ENCODE measurements at places on chromosomes 7 and 10.

GRCh38 chr10:113168584-113168983 is 218.5 kb downstream of the TCF7L2 start:
- no peak for DNase-seq

GRCh38 chr7:97011536-97012364 is 6.4 kb downstream of the DLX6 start:
- DNase-seq = no peak

- no peak for DNase-seq
Measured at GRCh38 chr10:62433181-62433692, 59.1 kb downstream of the ZNF365 start.

GRCh38 chr10:119478111-119478802 is 64.3 kb downstream of the RGS10 start:
- DNase-seq = no peak

DNA sequence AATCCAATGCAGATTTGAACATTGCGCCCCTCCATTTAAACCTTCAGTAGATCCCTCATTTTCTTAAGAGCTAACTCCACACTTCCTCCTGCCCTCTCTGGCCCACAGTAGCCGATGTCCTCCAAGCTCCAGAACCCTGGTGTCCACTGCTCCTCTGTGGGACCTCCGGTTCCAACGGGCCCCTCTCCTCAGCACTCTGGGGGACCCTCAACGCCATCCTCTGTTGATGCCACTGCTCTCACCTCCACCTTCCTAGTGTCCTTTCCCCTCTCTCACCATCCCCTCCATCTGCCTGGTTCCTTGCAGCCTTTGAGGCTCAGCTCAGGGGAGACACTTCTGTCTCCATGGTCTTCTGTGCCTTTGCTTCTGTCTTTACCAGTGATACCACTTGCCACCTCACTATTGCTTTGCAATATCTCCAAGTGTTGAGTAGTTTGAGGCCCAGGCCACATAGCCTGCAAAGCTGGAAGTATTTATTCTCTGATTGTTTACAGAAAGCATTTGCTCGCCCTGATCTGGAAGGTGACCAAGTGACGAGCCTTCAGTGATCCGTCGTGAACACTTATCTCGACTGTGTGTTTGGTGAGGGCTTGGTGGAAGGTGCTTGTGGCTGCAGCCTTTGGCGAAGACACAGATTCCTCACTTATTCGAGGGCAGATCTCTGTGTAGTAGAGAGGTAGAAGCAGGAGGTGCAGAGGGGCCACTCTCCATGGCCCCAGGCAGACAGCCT is 104.8 kb upstream of the SHH start:
- no peak for DNase-seq

DNA sequence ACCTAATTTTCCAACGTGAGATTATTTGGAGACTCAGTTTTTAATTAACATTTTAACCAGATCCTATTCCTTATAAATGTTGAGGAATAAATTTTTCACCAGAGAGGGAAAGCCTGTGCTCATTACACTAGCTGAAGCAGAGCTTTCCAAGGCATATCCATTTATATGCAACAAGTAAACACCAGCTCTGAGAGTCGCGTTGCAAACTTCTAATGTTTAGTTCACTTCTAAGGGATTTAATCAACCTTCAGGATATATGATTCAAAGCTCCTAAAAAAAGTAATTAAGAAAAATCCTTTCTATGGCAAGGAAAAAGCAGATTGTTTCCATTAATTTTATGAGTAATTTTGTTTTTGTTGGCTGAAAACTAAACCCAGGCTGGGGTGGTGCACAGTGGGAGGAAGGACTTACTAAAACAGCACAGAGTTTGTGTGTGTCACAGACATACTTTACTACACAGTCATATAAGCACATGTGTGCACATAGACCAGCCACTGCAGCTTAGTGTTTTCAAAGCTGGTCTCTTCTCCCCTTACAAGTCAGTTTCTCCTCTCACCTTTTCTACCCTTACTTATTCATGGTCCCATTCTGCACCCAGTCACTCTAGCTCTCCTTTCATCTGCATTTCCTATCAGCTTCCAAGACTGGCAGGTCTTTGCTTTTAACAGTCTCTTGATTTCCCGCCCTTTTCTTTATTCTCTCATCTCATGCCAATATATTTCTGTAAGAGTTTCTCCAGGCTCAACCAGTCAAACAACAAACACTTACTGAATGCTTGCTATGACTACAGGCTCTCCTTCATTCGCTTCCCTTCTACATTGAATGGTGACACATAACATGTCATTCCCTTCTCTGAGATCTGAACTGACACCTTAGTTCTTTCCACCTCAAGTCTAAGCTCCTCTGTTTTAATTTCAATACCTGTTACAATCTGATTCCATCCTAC is 81.1 kb upstream of the FZD1 start:
- no peak for DNase-seq

DNA sequence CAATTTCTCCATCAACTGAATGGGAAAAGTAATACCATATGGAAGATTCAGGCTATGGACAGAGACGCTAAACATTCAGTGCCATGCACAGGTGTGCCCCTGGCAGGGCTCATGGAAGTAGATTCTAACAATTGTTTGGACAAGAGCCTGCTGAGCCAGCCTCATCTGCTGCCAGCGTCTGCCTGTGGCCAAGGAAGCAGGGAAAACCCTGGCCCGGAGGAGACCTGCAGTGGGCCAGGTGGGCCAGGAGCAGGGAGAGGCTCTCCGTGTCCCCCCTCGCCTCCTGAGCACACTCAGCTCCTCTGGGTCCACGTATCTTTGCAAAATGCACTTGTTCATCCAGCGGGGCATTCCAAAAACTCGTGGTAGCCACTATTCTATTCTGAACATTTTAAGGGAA is 130.1 kb downstream of the TCERG1L start:
- DNase-seq = no peak

- no peak for DNase-seq
Measured at GRCh38 chr10:97580421-97581367, 3.5 kb upstream of the HOGA1 start.

DNA sequence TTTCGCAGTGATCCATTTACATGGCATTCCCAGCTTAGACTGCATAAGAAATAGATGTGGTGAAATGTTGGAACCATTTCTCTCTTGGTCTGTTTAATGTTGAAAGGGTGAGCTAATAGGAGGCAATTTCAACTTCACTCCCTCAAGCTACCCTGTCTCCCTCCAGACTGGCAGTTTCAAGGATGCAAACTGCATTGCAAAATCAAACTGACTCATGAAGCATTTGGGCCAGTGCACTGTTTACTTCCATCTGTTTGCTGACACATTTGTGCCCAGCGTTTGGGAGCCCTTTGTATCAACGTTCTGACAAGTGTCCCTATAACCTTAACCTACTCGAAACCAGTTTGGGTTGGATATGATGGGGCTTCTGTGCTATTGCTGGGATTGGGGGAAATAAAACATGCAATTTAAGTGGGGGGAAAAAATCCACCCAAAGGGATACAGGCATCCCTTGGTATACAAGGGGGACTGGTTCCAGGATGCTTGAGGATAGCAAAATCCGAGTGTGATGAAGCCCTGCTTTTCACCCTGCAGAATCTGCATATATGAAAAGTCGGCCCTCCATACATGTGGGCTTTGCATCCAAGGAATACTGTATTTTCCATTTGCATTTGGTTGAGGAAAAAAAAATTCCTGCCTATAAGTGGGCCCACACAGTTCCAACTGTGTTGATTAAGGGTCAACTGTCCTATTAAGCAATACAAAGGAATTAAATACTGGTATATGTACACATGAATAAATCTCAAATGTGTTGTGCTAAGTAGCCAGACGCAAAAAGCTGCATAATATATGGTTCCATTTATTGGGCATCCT is 15.6 kb downstream of the RHEB start:
- DNase-seq = no peak

GRCh38 chr7:78675511-78675910 is 778.0 kb downstream of the MAGI2 start:
- no peak for DNase-seq

DNA sequence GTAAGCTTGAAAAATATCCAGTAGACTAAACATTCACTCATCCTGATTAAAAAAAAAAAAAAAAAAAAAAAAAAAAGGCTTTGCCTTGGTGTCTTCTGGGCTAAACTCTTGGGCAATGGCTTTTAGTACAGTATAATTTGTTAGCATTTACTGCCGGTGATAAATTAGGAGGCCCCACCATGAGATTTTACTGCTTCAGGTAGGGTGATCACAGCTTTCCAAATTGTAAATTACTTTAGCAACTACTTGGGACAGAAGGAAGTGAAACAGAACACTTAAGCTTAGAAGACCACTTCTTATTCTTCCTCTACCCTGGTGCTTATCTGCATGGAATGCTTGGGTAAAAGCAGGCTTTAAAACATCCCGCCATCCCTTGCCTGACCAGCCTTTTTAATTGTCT is 152.1 kb downstream of the HIBADH start:
- DNase-seq = no peak

- no peak for DNase-seq
Measured at GRCh38 chr7:75804004-75804403, 9.6 kb downstream of the CCL24 start.

- peak; percentile 48 for DNase-seq
Measured at GRCh38 chr7:158495786-158496185, 91.8 kb downstream of the PTPRN2 start.

DNA sequence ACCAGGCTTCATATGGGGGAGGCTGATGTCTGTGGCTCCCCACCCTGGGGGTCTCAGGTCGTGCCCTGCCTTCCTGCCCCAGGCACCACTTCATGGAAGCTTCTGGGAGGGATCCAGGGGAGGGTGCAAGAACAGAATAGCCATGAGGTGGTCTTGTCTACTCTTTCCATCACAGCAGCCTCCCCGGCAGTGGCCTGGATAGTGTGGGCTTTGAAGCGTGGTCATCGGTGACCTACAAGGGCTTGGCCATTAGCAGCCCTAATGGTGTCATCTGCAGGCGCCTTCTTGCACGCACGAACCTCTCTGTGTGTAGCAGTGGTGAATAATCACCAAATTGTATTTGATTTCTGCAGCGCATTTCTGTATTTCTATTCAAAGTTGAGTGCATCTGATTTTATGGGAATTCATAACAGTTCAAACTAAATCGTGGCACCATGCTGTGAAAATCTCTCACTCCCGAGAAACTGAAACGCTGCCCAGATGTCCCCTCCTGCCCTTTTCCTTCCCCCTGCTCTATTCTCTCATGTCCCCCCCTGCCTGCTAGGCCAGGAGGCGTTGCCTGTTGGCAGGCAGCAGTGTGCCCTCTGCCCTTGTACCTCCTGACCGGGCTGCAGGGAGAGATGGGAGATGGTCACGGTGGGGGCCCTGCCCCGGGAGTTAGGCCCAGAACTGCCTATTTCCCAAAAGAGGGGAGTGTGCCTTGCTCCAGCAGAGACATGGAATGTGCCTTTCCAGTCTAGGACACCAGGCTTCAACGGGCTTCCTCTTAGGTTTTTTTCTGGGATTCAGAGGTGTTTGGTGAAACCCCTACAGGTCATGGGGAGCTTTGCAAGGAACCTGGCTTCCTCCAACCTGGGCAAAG is 34.8 kb downstream of the CDH23 start:
- no peak for DNase-seq

- DNase-seq = peak; percentile 96
Measured at GRCh38 chr7:7803715-7804178, 85.3 kb upstream of the RPA3 start.

GRCh38 chr7:14480281-14480680 is 422.3 kb downstream of the DGKB start:
- no peak for DNase-seq

GRCh38 chr10:3895045-3895631 is 110.1 kb upstream of the KLF6 start:
- DNase-seq = no peak

DNA sequence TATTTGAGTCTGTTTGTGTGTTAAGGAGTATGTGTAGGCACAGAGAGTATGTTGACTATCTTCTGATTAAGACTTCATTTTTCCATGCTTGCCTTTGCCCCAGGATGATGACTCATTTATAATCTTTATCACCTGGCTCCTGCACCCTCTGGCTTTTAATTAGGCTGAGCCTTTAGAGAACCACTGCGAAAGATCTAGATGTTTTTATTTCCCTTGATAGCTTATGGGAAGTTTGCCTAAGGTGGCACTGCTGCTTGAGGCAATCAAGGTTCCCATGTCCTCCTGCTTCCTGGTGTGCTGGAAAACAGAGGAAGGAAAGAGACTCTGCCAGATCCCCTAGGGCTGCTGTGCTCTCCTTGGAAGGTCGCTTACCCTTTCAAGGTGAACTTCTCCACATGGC is 114.6 kb downstream of the ARL4A start:
- DNase-seq = no peak

GRCh38 chr7:54541669-54542625 is at the start of gene VSTM2A:
Gene VSTM2A (plus strand): TSS chr7:54542375. CDS start chr7:54542731, 356 bp downstream.
- DNase-seq = no peak

- no peak for DNase-seq
Measured at GRCh38 chr10:86312701-86313270, 53.8 kb downstream of the GRID1 start.

DNA sequence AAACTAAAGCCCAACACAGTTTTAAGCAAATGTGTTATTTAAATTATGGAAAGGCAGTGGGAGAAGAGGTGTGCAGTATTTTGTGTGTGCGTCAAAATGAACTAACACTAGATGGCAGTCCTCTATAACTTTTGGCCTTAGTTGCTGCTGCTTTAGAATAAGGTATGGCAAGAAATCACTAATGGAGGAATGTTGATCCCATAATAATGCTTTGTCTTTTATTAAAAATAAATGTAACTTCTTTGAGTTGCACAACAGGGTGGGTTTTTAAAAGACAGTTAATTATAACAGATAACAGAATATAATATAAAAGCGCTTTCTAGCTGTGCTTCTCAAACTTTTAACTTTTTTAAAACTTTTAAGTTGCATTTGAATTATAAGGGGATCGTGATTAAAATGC is 56.4 kb downstream of the BBS9 start:
- DNase-seq = peak; percentile 24

GRCh38 chr10:92291616-92291865 is 574 bp downstream of the MARCHF5 start:
- DNase-seq = no peak

GRCh38 chr7:24462984-24463383 is 110.3 kb upstream of the PALS2 start:
- no peak for DNase-seq

DNA sequence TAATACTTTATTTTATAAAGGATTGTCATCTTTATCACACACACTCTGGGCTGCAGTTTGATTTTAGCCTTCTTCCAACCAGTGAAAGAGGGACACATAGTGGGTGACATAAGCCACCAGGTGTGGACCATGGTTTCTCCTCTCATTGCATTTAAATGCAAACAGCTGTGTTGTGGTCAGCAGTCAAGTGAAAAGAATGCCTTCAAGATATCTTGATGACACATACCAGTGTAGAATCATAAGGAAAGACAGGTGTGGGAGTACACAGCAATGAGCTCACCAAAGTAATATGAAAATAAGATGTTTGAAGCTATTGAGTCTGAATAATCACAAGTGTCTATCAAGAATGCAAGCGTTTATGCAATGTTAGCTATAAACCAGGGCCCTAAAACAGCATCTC is 580.0 kb downstream of the XPNPEP1 start:
- no peak for DNase-seq

DNA sequence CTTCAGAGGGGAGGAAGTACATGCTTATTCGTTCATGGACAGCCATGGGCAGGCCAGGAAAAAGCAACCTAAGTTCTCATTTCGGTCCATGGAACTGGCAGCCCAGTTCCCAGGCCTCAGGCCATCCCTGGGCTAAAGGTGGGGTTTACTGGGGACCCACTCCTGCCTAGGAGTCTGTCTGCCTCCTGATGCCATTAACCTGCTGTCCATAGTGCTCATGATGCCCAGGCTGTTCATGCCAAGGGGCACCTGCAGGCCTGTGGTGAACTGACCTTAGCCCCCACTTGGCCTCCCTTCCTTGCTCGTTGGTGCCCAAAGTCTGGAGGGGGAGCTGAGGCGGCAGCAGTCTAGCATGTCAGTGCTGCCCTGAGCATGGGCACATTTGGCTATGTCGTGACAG is 450.2 kb upstream of the MBL2 start:
- no peak for DNase-seq

GRCh38 chr7:2701832-2702593 is 14.0 kb downstream of the AMZ1 start:
- DNase-seq = no peak
